Activated CD8-positive, alpha-beta T cell treated with anti-CD3 and anti-CD28 coated beads for 36 hours (primary cell): ENCODE measurements at places on chromosomes 12 and 14. TPM values are rescaled to one million over a fixed set of nuclear protein-coding genes. Genes with fewer than 3 reads are reported as not detected.
A peak's percentile ranks its signal among the peaks of the same experiment; 100 is the strongest.

TAS2R14 gene
- total RNA-seq: 0.97 TPM

SPIC gene
- not detected for total RNA-seq

SCARB1 gene
- 38.1 TPM for total RNA-seq

DNA sequence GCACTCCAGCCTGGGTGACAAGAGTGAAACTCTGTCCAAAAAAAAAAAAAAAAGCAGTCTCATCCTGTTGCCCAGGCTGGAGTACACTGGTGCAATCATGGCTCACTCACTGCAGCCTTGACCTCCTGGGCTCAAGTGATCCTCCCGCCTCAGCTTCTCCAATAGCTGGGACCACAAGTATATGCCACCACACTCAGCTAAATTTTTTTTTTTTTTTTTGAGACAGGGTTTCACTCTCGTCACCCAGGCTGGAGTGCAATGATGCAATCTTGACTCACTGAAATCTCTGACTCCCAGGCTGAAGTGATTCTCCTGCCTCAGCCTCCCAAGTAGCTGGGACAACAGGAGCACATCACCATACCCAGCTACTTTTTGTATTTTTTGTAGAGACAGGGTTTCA is 5.2 kb upstream of the CNPY2 start:
- H3K27me3 ChIP-seq: no peaks in the 10 kb centered on the region
- peaks cover 21% of the 10 kb centered on the region for H3K36me3 ChIP-seq
- H3K4me3 ChIP-seq: no peak overlapping the region
- H3K4me1 ChIP-seq: peaks cover 2% of the 10 kb centered on the region
- peak overlapping the region; percentile 19 for H3K27ac ChIP-seq

DNA sequence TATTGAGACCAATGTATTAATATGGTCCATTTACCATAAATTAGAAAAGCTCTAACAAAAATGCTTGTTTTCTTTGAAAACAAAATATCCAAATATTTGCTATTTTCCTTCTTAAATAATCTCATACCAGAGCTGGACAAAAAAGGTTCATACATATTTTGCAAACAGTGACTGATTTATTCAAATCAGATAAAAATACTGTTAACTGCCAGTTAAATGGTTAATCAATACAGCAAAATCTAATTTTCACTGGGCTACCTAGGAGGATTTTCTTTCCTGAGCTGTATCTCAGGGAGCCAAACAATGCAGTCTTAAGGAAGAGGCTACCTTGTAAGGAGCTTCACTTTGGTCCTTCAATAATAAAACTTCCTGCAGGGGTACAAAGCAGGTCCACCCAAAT is 2.0 kb downstream of the FERMT2 start:
- no peak for DNase-seq
- H3K36me3 ChIP-seq: no peaks in the 10 kb centered on the region
- H3K4me1 ChIP-seq: peaks cover 25% of the 10 kb centered on the region
- no peak overlapping the region for H3K4me3 ChIP-seq

GRCh38 chr14:106372870-106373652 is 846.7 kb downstream of the TMEM121 start:
- peak; percentile 93 for DNase-seq
- H3K36me3 ChIP-seq: no peaks in the 10 kb centered on the region
- H3K27me3 ChIP-seq: no peaks in the 10 kb centered on the region
- peak overlapping the region; percentile 45 for H3K4me3 ChIP-seq
- peak overlapping the region; percentile 40 for H3K27ac ChIP-seq

DNA sequence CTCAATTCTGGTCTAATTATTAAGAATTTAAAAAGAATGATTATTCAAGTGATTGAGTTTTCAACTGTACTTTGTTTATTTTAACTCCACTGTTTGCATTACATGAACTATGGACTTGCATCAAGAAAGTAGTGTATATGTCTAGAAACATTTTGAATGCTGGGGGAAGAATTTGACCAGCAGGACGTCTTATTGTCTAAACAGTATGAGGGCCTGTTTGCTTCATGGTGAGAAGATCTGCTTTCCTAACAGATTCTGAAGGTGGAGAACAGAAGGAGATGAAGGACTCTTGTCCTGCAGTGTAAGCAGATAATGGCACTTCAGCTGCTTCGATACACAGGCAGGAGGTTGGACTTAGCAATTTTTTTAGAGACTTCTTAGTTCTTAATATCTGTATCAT is 176.0 kb downstream of the DACT1 start:
- H3K27ac ChIP-seq: no peak overlapping the region
- DNase-seq: no peak
- H3K4me1 ChIP-seq: no peaks in the 10 kb centered on the region
- no peaks in the 10 kb centered on the region for H3K36me3 ChIP-seq
- no peaks in the 10 kb centered on the region for H3K27me3 ChIP-seq
- H3K4me3 ChIP-seq: no peak overlapping the region

DNA sequence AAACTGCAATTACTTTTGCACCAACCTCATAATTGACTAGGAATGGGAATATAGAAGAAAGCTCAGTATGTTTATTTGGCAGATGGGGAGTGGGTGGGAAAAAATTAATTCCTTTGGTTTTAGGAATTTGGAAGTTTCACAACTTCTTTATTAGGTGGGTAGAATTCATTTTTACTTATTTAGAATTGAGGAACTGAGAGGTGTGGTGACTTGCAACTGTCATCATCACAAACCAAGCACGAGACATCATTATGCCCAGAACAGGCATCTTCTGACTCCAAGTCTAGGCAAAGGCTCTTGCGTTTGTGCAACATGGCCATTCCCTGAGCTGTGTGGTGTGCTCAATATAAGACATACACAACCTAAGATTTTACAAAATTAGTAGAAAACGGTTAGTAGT is 380.0 kb downstream of the ATP23 start:
- H3K4me1 ChIP-seq: no peaks in the 10 kb centered on the region
- H3K27me3 ChIP-seq: no peaks in the 10 kb centered on the region
- DNase-seq: no peak
- no peak overlapping the region for H3K4me3 ChIP-seq
- H3K36me3 ChIP-seq: no peaks in the 10 kb centered on the region
- H3K27ac ChIP-seq: no peak overlapping the region

GRCh38 chr12:26359576-26359975 is 164.2 kb downstream of the SSPN start:
- no peaks in the 10 kb centered on the region for H3K4me1 ChIP-seq
- no peak overlapping the region for H3K27ac ChIP-seq
- H3K4me3 ChIP-seq: no peak overlapping the region
- no peaks in the 10 kb centered on the region for H3K27me3 ChIP-seq
- no peak for DNase-seq
- H3K36me3 ChIP-seq: peaks cover 6% of the 10 kb centered on the region
